ENCODE measurements at places on chromosomes 5 and 9. TPM values are rescaled to one million over a fixed set of nuclear protein-coding genes. Genes with fewer than 3 reads are reported as not detected.

The ENC1 gene
- total RNA-seq: 21.0 TPM

The NEUROG1 gene
- total RNA-seq: not detected

The NR5A1 gene
- not detected for total RNA-seq

The NUTM2F gene
- not detected for total RNA-seq

The PFDN1 gene
- 60.2 TPM for total RNA-seq

The MEGF10 gene
- total RNA-seq: not detected

The IFNA13 gene
- total RNA-seq: not detected

The SUSD3 gene
- 0.09 TPM for total RNA-seq

The GFI1B gene
- total RNA-seq: not detected

The FABP6 gene
- total RNA-seq: not detected

The EPB41L4B gene
- total RNA-seq: 1.8 TPM

The ANKRD34B gene
- total RNA-seq: not detected

The TTC16 gene
- not detected for total RNA-seq

The RAI14 gene
- 85.9 TPM for total RNA-seq

The ARID3C gene
- total RNA-seq: 0.74 TPM

The PCDHGA8 gene
- total RNA-seq: 2.5 TPM

The IL17B gene
- not detected for total RNA-seq

The OLFML2A gene
- 1.7 TPM for total RNA-seq

The PCDHGB7 gene
- total RNA-seq: 22.1 TPM

The PCDHA9 gene
- 0.49 TPM for total RNA-seq

The NR6A1 gene
- 1.2 TPM for total RNA-seq

The EGR1 gene
- total RNA-seq: 1.6 TPM

The BSPRY gene
- not detected for total RNA-seq

The ZFYVE16 gene
- 66.0 TPM for total RNA-seq

The GNAQ gene
- total RNA-seq: 104 TPM

All from fibroblast of the aortic adventitia (primary cell).